PC-3 (cell line): ENCODE measurements at places on chromosomes 11 and 22. TPM values are rescaled to one million over a fixed set of nuclear protein-coding genes. Genes with fewer than 3 reads are reported as not detected.
A peak's percentile ranks its signal among the peaks of the same experiment; 100 is the strongest.

DNA sequence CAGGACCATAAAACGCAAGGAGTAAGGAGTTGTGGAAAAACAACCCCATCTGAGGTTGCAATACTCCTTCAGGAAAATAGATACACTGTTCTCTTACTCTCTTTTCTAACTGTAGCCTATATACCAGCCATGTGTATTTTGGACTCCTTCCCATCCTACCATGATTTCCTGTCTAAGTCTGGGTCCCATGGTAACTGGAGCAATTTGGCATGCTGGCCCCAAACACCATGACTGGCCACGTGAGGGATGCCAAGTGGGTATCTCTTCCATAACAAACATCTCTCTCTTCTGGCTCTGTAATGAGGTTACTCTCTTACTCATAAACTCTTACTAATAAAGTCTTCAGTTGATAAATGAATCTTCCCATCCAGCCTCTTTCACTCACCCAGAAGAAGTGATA, 26.5 kb downstream of the ABTB2 start:
- no peaks in the 10 kb centered on the region for H3K36me3 ChIP-seq
- peak; percentile 86 for DNase-seq
- peak overlapping the region; percentile 80 for H3K27ac ChIP-seq
- peaks cover 50% of the 10 kb centered on the region for H3K4me1 ChIP-seq
- peak overlapping the region; percentile 26; the same call in 1 of the 2 replicates for H3K4me3 ChIP-seq

The SCN2B gene
- 0.12 TPM in 1 of 2 replicates, not detected in the other for total RNA-seq

The MMP27 gene
- not detected in 2 replicates for total RNA-seq

The TRIM66 gene
- 5.5 and 6.6 TPM in 2 replicates for total RNA-seq

- H3K27me3 ChIP-seq = no peaks in the 10 kb centered on the region
- H3K4me1 ChIP-seq = no peaks in the 10 kb centered on the region
- no peak overlapping the region for H3K27ac ChIP-seq
- H3K36me3 ChIP-seq = peaks cover 3% of the 10 kb centered on the region; the same call in 1 of the 2 replicates
- DNase-seq = no peak
Measured at GRCh38 chr11:118450451-118450850, 14.2 kb downstream of the KMT2A start.

DNA sequence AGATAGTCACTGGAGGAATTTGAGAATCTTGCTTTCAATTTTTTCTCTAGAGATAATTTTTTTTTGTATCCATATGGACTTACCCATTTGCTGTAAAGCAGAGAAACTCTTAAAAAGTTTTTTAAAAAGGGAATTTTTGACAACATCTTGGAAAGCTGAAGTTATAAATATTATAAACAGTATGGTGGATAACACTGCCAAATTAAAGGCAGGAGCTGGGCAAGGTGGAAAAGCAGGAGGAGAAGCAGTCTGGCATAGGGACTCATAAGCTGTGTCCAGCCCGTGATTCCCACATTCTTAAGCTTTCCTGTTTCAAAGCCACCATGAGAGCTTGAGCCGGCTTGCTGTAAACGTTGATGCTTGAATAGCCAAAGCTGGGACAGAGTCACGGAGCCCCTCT, 149.5 kb downstream of the NAV2 start:
- no peak for DNase-seq
- H3K4me3 ChIP-seq = no peak overlapping the region
- no peaks in the 10 kb centered on the region for H3K4me1 ChIP-seq

DNA sequence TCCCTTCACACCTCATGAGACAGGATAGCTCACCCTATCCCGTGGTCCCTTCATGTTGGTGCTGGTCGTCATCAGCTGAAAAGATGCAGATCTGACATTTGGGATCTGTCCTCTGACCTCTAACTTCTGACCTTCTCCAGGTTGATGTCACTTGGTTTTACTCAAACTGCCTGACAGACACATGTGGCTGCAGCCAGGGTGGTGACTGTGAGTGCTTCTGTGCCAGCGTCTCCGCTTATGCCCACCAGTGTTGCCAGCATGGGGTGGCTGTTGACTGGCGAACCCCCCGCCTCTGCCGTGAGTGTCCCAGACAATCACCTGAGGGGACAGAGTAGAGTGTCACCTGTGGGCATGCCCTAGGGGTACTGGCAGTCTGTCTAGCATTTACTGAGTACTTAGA, 49.7 kb downstream of the OTOG start:
- no peak overlapping the region for H3K27ac ChIP-seq
- no peak for DNase-seq
- H3K27me3 ChIP-seq = peaks cover 21% of the 10 kb centered on the region
- H3K4me1 ChIP-seq = no peaks in the 10 kb centered on the region
- H3K4me3 ChIP-seq = no peak overlapping the region
- H3K36me3 ChIP-seq = no peaks in the 10 kb centered on the region

DNA sequence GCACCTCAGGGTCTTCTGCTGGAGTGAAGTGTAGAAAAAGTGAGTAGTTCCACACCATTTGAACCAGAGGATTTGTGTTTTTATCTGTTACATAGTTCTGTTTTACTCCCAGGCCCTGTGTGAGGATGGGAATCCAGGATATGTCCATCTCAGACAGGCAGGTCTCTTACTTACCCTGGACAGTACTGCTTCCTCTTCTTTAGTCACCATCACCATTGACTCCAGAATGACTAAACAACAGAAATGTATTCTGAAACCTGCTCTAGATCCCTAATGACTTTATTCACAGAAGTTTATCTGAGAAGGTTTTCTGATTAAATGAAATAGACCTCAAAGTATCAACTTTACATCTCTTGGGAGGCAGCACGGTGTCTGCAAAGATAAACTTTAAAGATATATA, 33.6 kb downstream of the CYP2R1 start:
- no peak overlapping the region for H3K4me3 ChIP-seq
- no peak for DNase-seq
- peaks cover 21% of the 10 kb centered on the region; the same call in 1 of the 2 replicates for H3K27me3 ChIP-seq
- no peaks in the 10 kb centered on the region for H3K36me3 ChIP-seq

The WT1 gene
- total RNA-seq = 8.5 and 9.1 TPM in 2 replicates

- no peaks in the 10 kb centered on the region for H3K27me3 ChIP-seq
- no peak overlapping the region for H3K27ac ChIP-seq
- H3K4me1 ChIP-seq = no peaks in the 10 kb centered on the region
- no peak for DNase-seq
Measured at GRCh38 chr11:133570376-133570775, 38.1 kb upstream of the OPCML start.

DNA sequence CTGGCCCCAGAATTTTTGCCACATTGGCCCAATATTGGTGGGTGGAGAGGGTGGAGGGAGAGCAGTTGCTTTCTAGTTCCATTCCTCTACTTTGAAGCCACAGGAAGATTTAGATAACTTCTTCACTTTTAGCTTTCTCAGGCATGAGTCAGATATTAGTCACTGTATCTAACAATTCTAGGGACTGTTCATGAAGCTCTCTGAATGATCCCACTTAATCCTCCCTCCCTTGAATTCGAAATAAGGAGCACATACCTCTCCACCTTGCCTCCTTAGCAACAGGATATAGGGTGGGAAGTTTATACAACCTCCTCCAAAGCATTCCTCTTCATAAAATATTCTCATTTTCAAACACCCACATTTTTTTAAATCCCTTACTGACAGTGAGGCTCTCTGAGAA, 13.5 kb downstream of the FSHB start:
- no peaks in the 10 kb centered on the region for H3K36me3 ChIP-seq
- H3K4me3 ChIP-seq = no peak overlapping the region
- no peaks in the 10 kb centered on the region for H3K4me1 ChIP-seq

The NCR3LG1 gene
- 1.3 and 1.6 TPM in 2 replicates for total RNA-seq

DNA sequence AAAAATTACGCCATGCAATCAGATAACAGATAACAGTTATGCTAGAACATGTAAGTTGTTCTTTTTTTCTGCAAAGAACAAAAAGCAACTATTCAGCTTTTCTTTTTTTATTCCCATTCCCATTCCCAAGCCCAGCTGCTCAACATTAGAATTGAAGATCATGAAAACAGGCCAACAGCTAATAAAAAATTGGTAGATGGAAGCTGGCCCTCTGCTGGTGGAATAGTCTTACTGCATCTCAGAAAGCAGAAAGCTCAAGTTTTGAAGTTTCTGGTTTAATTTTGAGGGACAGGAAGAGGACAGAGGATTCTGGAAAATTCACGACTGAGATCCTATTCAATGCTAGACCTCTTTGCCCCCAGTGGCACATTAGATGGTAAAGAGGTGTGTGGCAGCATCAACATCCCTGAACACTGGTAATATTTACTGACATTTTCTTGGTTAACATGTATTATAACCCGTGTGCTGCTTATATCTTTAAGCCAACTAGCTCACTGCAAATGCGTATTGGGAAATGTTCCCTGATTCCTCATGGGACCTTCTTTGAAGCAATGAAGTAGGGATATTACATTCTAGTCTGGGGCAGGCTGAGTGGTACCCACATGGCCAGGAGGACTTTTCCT, 591.2 kb downstream of the OPCML start:
- peak; percentile 35 for DNase-seq
- H3K4me3 ChIP-seq = no peak overlapping the region
- H3K27me3 ChIP-seq = no peaks in the 10 kb centered on the region
- no peak overlapping the region for H3K27ac ChIP-seq

DNA sequence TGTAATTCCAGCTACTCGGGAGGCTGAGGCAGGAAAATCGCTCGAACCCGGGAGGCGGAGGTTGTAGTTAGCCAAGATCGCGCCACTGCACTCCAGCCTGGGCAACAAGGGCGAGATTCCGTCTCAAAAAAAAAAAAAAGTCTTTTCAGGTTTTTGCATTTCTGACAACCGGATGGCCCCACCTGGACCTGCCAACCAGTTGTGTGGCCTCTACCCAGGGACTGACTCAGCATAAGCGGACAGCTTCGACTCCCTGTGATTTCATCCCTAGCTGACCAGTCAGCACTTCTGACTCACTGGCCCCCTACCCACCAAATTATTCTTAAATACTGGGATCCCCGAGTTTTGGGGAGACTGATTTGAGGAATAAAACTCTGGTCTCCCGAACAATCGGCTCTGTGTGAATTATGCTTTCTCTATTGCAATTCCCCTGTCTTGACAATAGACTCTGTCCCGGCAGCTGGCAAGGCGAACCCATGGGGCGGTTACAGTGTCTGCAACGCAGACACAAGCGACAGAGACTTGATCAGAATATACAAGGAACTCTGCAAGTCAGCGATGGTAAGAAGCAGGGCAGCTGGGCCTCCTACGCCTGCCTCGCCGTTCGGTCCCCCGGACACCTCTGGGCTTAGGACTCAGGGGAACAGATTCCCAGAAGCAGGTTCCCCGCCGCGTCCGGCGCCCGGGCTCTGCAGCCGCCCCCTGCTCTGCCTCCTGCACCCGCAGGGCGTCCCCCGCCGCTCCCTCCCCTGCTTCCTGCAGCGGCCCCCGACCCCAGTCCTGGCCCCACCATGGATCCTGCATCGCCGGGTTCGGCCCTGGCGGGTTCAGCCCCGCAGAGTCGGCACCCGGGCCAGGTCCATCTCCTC, 741 bp upstream of the TALDO1 start:
- peak overlapping the region; percentile 97 for H3K4me3 ChIP-seq
- H3K36me3 ChIP-seq = no peaks in the 10 kb centered on the region; the same call in 1 of the 2 replicates
- H3K27ac ChIP-seq = peak overlapping the region; percentile 54
- H3K4me1 ChIP-seq = peaks cover 15% of the 10 kb centered on the region
- DNase-seq = peak; percentile 56

DNA sequence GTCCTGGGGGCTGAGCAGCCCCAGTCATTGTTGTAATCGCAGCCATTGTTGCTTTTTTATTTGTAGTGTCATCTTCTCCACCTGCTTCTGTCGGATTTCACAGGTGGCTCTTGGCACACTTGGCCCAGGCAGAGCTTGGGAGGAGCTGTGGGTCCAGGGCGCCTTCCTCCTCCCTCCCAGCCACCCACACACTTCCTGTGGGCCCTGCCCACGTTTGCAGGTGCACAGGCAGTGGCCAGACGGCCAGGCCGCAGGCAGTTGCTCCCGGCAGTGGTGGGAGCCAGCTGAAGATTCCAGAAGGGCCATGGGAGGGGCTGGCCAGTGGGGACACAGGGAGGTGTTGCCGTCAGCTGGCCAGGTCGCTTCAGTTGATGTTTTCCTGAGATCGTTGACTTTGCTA, 1191.9 kb downstream of the BRD1 start:
- H3K27me3 ChIP-seq = no peaks in the 10 kb centered on the region
- no peaks in the 10 kb centered on the region for H3K36me3 ChIP-seq
- H3K4me3 ChIP-seq = no peak overlapping the region
- no peak for DNase-seq
- H3K27ac ChIP-seq = no peak overlapping the region

The C11orf42 gene
- total RNA-seq = not detected in 2 replicates

DNA sequence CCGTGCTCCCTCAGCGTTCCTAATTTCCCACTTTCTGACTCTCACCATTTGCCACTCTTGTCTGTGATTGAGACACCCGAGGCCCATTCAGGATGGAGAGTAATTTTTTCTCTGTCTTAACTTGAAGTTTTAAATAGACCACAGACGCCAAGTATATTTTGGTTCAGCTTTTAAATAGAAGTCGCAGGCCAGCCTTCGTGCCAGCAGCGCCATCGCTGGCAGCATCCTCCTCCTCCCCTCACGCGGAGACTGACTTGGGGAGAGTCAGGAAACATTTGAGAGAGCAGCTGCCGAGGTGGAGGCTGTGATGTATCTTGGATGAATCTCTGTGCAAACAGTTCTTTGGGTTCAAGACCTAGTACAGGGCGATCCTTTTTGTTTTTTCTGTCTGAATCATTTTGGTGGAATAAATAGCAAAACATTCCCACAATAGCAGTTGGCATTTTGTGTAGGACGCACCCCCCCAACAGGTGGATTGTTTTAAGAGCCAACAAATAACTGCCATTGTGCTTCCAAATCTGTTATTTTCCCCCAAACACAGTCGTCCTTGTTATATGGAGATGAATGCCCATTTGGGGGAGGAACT, 889 bp upstream of the DMC1 start:
- H3K4me1 ChIP-seq = peaks cover 9% of the 10 kb centered on the region
- H3K4me3 ChIP-seq = peak overlapping the region; percentile 80
- H3K36me3 ChIP-seq = no peaks in the 10 kb centered on the region
- H3K27me3 ChIP-seq = no peaks in the 10 kb centered on the region

The TSPAN18 gene
- total RNA-seq = not detected in 2 replicates

DNA sequence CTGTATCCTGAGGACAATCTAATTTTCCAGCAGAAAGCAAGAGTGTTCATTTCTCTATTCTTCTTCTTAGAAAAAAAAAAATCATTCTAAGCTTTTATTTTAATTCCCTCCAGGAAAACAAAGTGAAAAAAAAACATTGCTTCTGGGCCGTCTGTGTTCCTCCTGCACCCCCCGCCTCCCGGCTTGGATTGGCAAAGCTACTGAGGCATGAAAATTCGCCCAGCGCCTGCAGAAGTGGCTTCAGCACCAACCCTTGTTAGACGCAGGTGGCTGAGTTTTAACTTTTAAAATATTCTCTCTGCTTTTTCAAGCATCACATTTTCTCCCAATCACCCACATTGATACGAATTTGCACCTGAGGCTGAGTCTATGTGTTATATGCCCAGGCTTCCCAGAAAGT, 401.6 kb downstream of the BRD1 start:
- peaks cover 69% of the 10 kb centered on the region for H3K27me3 ChIP-seq
- no peak for DNase-seq
- no peak overlapping the region for H3K27ac ChIP-seq
- H3K36me3 ChIP-seq = no peaks in the 10 kb centered on the region

DNA sequence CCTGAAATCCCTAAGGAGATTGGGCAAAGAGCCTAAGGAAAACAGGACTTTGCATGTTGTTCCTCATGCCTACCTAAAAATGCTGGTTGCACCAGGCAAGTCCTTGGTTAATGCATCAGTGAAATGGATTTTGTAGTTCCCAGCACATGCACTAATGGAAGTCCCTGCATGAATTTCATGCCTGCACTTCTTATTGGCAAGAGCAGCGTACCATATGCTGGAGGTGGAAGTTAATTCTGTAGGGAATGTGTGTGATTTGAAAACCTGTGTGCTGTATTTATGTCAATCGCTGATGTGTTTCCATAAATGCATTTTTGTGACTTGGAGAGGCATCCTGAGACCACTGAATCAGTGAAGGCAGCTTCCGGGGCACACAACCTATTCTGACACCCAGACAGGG, 140.3 kb upstream of the MTNR1B start:
- no peak overlapping the region for H3K27ac ChIP-seq
- no peak overlapping the region for H3K4me3 ChIP-seq
- DNase-seq = no peak
